Right hindlimb (tissue), 1 donor: ENCODE measurements at places on chromosomes 5 and 9.

GRCh38 chr9:37471942-37472684 is 6.9 kb upstream of the ZBTB5 start:
- no peak for DNase-seq

GRCh38 chr9:13845460-13845859 is 468.5 kb downstream of the NFIB start:
- DNase-seq = no peak

DNA sequence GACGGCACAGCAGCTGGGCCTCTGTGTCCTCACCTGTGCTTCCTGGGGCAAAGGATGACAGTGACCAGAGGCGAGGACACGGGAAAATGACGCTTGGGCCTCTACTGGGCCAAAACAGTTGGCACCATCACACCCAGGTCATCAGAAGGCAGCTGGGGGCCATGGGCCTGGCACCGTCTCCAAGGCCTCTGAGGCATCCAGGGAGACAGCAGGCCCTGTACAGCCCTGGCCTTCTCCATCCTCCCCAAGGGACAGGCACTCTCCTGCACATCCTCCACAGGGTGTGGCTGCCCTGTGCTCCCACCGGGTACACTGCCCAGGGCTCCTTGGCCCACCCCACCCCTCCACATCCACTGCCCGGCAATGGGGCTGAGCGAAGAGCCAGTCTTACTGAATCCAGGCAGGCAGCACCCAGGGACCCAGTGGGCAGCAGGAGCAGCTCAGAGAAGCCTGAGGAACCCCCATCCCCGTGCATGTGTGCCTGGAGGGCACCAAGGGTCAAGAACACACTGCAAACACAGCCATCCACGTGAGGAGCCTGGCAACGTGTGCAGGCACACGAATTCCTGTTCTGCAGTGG is 4.0 kb downstream of the LPCAT1 start:
- peak; percentile 15 for DNase-seq

DNA sequence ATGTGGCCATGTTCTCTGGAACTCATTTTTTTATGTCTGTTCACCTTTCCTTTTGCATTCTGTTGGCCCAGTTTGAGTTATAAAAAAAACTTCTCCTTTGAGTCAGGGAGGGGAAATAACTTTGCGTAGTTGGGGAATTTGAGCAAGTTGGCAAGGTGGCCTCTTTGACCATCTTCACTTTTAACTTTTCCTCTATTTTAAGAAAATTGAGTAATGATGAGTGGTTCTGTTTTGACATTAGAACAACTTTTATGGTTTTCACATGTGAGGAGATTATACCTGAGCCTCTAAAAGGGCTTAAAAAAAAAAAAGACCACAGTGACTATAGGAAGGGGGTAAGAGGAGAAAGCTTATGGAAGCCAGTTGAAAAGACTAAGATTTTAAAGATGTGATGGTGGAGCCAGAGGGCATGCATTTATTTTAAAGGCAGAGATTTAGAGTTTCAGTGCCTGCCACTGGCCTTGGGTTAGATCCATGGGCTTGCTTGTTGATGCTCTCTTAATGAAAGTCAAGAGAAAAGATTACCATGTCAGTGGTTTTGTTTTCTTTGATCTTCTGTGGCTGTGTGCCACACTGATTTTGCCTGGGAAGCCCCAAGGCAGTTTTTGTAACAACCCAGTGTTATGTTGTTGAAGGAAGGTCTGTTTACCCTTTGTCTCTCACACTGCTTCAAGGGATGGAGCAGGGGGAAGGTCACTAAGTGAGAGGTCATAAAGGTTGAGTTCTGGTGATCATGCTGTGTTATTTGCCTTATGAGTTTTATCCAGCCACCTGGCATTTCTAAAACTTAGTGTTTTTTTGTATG is 219.7 kb upstream of the CD180 start:
- DNase-seq = no peak

GRCh38 chr5:154095904-154096303 is 57.1 kb downstream of the MFAP3 start:
- no peak for DNase-seq
